ENCODE measurements at places on chromosomes 12 and 14. TPM values are rescaled to one million over a fixed set of nuclear protein-coding genes. Genes with fewer than 3 reads are reported as not detected.

GRCh38 chr12:3326156-3326849 is 164.7 kb upstream of the PRMT8 start:
- peak; percentile 43 for DNase-seq

- DNase-seq: peak; percentile 91
Measured at GRCh38 chr12:132506328-132507160, 16.6 kb downstream of the FBRSL1 start.

GRCh38 chr14:58118097-58118815 is 33.8 kb downstream of the ARMH4 start:
- DNase-seq: no peak

- no peak for DNase-seq
Measured at GRCh38 chr14:67018720-67019119, 170.5 kb upstream of the GARIN2 start.

DNA sequence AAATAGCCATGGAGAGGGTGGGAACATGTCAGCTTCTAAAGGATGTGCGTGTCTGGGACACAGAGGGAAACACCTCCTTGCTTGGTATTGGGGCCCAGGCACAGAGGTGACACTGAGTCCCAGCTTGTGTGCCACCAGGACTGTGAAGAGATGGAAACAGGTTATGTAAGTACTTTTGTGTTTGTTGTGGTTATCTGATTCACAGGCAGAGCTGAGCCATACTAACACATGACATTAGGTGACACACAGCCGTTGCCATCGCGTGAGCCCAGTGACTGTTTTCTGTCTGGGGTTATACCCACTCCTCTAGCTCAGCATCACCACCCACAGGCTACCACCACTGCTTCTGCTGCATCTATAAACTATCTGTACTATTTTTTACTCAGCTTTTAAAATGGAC is 12.1 kb upstream of the FLVCR2 start:
- DNase-seq: no peak

GRCh38 chr12:49305762-49306510 is 11.0 kb downstream of the PRPH start:
- DNase-seq: no peak

Gene KLRC2
- total RNA-seq: 0.13 TPM

DNA sequence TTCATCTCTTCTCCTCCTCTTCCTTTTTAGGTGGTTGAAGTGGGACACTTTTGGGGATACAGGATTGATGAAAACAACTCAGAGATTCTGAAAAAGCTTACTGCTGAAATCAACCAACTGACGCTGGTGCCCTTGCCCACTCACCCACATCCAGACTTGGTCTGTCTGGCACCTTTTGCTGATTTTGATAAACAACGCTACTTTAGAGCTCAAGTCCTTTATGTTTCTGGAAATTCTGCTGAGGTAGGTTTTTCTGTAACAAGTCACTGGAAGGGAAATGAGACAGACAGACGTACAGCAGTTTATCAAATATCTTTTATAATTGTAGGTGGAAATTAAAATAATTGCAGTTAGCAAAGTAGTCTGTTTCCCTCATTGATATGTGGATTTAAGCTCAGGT is 60.0 kb upstream of the ASPG start:
- no peak for DNase-seq

Gene B3GNT4
- 0.04 TPM for total RNA-seq

- DNase-seq: no peak
Measured at GRCh38 chr12:46174061-46174662, 94.7 kb downstream of the SLC38A1 start.

DNA sequence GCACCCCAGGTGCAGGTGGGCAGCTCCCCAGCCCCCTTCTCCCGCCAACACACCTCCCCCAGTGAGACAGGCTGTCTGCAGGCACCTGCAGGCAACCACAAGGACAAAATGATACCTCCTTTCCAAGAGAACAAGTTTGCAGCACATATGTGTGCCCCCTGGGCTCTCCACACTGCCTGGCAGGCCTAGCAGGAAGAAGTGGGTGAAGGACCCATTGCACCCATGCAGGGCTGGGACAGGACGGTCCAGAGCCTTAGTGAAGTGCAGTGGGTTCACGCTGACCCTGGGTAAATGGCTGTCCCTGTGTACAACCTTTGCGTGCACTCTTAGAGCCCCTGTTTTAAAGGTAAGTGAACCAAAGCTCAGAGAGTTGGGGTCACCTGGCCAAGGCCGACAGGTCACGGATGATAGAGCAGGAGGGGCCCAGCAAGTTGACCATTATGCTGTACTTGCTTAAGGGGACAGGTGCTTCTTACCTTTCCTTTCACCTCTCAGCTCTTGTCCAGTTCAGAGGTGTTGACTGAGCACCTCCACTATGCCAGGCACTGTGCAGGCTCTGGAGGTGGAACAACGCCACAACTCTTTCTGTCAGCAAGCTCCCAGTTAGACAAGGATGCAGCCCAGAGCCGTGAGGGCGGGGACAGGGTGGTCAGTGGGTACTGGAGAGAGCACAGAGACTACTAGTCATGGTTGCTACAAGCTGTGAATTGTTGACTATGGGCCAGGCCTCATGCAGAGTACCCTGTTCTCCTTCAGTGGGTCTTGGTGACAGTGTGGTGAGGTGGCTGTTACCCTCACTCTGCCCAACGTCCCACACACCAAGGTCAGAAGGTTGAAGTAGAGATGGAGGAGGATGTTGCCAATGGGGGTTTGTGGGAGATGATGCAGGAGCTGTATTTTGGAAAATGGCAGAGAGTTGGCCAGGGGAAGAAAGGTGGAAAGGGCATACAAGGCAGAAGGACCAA is 125.9 kb downstream of the PAPOLA start:
- no peak for DNase-seq

GRCh38 chr12:29782871-29783772 is 620 bp downstream of the TMTC1 start:
- peak; percentile 52 for DNase-seq

DNA sequence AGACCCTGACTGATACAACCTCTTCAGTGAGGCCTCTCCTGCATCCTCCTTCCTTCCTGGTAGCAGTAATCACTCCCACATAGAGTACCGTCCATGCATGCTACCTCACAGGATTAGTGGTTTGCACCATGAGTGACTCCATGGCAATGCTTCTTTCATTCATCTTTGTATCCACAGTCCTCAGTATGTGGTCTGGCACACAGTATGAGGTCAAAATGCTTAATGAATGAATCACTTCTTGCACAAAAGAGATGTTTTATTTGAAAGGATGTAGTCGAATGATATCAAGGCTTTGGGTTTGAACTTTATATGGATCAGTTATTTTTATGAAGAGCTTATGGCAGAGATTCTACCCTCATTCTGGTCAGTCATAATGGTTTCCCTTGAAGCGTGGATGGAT is 42.2 kb downstream of the KCNA5 start:
- DNase-seq: no peak

Gene PCED1B
- total RNA-seq: 0.22 TPM

Gene PWP1
- total RNA-seq: 31.0 TPM

GRCh38 chr12:81627336-81628189 is 131.6 kb downstream of the PPFIA2 start:
- peak; percentile 59 for DNase-seq

- DNase-seq: peak; percentile 22
Measured at GRCh38 chr14:63224196-63224595, 20.0 kb downstream of the RHOJ start.
